Natural killer cell (primary cell): ENCODE measurements at places on chromosomes 11 and 22. TPM values are rescaled to one million over a fixed set of nuclear protein-coding genes. Genes with fewer than 3 reads are reported as not detected.
A peak's percentile ranks its signal among the peaks of the same experiment; 100 is the strongest.

Gene SERHL2
- 0.23 TPM for total RNA-seq

Gene H19
- not detected for total RNA-seq

Gene SH3BP1
- total RNA-seq, result 189 TPM

Gene UBQLNL
- total RNA-seq, result not detected

Gene CDCA5
- 6.8 TPM for total RNA-seq

Gene LRP4
- not detected for total RNA-seq

DNA sequence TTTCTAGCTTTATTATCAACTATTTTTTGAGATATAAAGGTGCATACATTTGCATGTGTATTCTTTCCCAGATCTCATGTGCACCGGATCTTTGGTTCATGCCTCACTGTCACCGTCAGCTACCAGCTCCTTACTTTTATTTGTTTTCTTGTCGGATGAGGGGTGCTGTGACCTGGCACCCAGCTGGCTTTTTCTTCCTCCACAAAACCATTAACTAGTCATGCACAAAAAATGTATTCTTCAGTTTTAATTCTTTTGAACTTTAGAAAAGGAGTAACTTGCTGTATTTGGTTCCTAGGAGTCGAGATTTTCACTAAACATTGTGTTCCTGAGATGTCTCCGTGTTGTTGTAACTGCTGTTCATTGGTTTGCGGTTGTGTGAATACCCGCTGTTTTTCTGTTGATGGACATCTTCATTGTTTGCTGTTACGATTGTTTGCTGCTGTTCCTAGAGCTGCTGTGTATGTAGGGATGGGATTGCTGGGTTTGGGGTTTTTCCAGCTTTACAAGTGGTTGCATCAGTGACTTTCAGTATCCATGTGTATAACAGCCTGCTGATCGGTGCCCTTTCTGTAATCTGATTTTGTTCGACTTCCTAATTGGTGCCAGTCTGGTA is 39.4 kb downstream of the MOV10L1 start:
- no peak overlapping the region for H3K4me3 ChIP-seq
- no peaks in the 10 kb centered on the region for H3K36me3 ChIP-seq
- no peaks in the 10 kb centered on the region for H3K27me3 ChIP-seq
- H3K27ac ChIP-seq, result no peak overlapping the region
- no peak for DNase-seq
- no peaks in the 10 kb centered on the region for H3K4me1 ChIP-seq

DNA sequence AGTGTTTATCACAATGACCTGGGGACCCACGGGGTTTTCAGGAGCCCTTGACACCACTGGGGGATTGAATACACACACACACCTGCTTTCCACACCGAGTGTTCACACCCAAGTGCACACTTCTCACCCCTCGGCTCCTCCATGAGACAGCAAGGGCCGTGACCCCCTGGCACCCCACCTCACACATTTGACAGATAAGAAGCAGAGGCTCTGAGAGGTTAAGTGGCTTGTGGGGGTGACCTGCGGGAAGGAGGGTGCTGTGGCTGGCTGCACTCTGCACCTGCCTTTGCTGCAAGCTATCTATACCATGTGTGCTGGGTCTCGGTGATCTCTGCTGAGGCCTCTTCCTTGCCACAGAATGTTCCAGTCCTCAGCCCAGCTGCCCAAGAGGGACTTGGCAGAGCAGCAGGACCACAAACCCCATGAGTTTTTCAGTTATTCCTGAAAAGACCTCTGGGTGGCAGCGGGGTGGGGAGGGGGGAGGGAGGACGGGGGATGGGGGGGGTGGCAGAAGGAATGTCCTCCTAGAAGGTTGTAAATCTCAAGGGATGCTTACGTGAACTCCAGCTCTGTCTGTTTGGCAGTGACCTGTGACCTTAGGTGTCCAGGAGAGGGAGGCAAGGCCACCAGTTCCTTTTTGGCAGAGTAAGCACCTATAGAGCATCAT is 47.9 kb upstream of the RFPL3 start:
- H3K27ac ChIP-seq, result no peak overlapping the region
- no peak for DNase-seq
- no peak overlapping the region for H3K4me3 ChIP-seq
- no peaks in the 10 kb centered on the region for H3K4me1 ChIP-seq
- H3K27me3 ChIP-seq, result no peaks in the 10 kb centered on the region
- no peaks in the 10 kb centered on the region for H3K36me3 ChIP-seq

DNA sequence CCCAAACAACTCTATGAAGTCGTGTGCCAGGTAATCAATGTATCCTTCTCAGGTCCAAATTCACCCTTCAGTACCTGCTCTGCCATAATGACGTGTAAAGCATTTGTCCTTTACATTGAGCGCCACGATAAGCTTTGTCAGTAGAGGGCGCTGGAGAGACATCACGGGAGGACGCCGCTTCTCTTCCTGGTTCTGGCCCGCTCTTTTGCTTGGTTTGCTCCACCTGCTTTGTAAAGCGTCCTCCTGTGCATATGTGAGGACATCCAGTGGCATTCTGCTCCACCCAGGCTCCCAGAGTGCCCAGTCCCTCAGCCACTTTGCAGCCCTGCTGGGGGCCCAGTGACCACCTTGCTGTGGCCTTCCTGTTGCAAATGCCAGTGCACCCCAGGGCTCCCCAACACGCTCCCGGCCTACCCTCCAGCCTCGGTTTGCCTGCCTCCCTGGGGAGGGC is 61.1 kb downstream of the WT1 start:
- H3K36me3 ChIP-seq, result no peaks in the 10 kb centered on the region
- no peaks in the 10 kb centered on the region for H3K4me1 ChIP-seq
- no peaks in the 10 kb centered on the region for H3K27me3 ChIP-seq
- DNase-seq, result no peak
- no peak overlapping the region for H3K4me3 ChIP-seq
- no peak overlapping the region for H3K27ac ChIP-seq

GRCh38 chr22:43642319-43643206 is 169.5 kb downstream of the EFCAB6 start:
- no peak overlapping the region for H3K4me3 ChIP-seq
- no peak overlapping the region for H3K27ac ChIP-seq
- no peaks in the 10 kb centered on the region for H3K4me1 ChIP-seq
- no peaks in the 10 kb centered on the region for H3K36me3 ChIP-seq
- DNase-seq, result no peak
- H3K27me3 ChIP-seq, result no peaks in the 10 kb centered on the region

DNA sequence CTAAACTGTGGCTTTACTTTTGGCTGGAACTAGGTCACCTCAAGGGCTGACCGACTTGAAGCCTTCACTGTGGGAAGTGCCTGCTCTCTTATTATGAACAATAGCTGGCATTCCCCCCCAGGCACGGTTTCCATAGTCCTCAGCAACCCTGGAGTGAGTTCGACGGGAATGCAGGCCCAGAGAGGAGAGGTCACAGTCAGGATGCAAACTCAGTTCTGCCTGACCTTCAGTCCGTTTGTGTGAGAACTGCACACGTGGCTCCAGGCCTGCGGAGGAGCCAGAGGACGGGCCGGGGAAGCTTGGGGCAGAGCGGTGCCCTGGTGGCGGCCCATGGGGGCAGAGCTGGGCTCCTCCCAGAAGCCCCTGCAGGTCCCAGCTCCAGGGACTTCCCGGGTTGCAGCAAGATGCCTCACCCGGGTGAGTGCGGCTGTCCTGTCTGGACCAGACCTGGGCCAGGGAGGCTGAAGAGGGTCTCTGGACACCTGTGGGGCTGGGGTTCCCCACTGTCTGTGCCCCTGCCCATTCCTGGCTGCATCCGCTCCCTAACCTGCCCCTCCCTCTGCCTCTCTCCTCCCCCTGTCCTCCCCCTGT is 17.2 kb downstream of the SLC25A18 start:
- H3K27ac ChIP-seq, result no peak overlapping the region
- H3K36me3 ChIP-seq, result no peaks in the 10 kb centered on the region
- DNase-seq, result no peak
- no peaks in the 10 kb centered on the region for H3K4me1 ChIP-seq

- peak overlapping the region; percentile 74 for H3K27ac ChIP-seq
- peaks cover 81% of the 10 kb centered on the region for H3K4me1 ChIP-seq
- no peaks in the 10 kb centered on the region for H3K36me3 ChIP-seq
These were observed 5.7 kb downstream of the TMEM184B start for GRCh38 chr22:38267086-38267485.

DNA sequence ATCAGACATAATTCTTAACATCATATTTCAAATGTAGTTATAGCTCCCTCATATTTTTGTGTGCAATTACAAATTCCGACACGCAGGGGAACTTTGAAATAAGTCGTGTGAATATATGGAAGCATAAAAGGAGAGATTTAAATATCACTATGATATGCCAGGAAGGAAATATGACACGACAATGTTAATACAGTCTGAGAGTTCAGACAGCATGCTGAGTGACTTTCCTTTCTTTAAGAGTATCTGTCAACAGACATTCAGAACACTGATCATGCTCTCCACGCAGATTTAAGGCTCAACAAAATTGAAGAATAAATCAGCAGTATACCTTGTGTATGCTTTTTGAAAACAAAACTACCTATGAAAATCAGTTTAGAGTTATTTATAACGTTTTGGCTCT is 232.6 kb upstream of the CARD18 start:
- DNase-seq, result no peak
- no peaks in the 10 kb centered on the region for H3K36me3 ChIP-seq
- no peak overlapping the region for H3K27ac ChIP-seq
- no peaks in the 10 kb centered on the region for H3K4me1 ChIP-seq
- no peak overlapping the region for H3K4me3 ChIP-seq
- no peaks in the 10 kb centered on the region for H3K27me3 ChIP-seq

DNA sequence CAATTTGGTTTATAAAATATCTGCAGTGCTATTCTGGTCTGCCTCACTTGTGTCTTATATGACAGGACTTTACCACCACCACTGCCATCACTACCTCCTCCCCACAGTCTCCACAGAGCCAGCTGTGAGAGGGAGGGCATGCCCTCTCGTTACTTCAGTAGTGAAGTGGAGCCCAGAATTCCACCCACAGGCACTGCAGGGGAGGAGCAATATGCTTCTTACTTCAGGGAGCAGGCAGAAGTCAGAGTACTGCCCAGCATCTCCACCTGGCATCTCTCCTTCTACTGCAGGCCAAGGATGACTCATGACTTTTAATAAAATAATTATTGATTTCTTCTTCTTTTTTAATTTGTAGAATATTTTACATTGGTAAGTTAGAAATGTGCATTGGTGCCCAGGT is 255.5 kb downstream of the DYNC2H1 start:
- H3K4me3 ChIP-seq, result no peak overlapping the region
- no peak for DNase-seq
- no peak overlapping the region for H3K27ac ChIP-seq
- no peaks in the 10 kb centered on the region for H3K36me3 ChIP-seq
- H3K4me1 ChIP-seq, result no peaks in the 10 kb centered on the region

DNA sequence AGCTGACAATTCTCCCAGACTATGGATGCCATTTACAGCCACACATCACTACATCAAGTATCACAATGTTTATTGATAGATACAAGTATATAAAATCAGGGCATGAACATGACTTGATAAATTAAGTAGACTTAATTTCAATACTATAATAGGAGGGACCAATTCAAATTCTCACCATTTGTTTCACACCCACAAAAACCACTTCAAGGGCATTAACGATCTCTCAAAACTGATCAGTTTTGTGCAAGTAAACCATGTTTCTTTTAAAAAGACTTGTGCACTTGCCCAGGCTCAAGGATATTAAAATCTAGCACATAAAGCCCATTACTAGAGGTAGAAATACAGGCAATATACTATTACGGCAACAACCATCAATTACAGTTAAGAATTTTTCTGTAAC is 11.7 kb downstream of the EIF4G2 start:
- peaks cover 14% of the 10 kb centered on the region for H3K4me1 ChIP-seq
- H3K27me3 ChIP-seq, result peaks cover 2% of the 10 kb centered on the region
- peaks cover 60% of the 10 kb centered on the region for H3K36me3 ChIP-seq
- DNase-seq, result peak; percentile 56
- no peak overlapping the region for H3K27ac ChIP-seq
- no peak overlapping the region for H3K4me3 ChIP-seq

- no peak overlapping the region for H3K4me3 ChIP-seq
- H3K27ac ChIP-seq, result no peak overlapping the region
- no peaks in the 10 kb centered on the region for H3K36me3 ChIP-seq
- no peak for DNase-seq
These were observed 16.2 kb upstream of the SESN3 start for GRCh38 chr11:95247127-95247684.

DNA sequence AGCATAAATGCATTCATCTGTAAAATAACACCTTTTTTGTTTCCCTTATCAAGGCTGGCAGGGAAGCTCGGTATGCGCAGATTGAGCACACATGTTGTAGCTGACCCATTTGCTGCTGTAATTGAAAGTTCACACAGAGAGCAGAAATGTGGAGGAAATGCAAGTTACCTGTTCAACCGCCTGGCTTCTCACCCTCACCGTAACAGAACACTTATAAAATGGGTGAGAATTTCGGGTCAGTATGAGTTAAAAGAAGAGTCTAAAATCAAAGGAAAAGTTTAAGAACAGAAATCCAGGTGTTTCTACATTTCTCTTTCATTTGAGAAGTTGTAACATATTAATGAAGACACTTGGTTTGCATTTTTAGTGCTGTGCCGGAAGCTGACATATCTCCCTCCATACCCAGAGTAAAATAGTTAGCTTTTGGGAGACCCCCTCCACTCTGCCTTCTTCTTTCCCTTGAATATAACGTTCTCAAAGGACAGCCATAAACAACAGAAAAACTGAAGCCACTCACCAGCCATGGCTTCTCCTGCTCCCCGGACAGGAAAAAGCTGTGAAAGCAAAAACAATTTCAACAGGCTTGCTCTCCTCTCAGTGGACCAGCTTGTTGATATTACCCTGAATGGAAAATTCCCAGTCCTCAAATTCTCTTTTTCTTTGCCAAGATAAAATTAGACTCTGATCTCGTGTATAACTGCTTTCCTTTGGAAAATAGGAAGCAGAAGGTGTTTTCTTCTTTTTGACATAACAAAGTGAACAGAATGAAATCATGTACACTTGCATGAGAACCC is at the start of gene CASP12:
TSS of gene CASP12 (minus strand) at position 570 of the 794 bp plus-strand sequence.
- H3K27ac ChIP-seq, result peak within 1 kb of the TSS; percentile 29
- H3K4me3 ChIP-seq, result no peak within 1 kb of the TSS
- H3K36me3 ChIP-seq, result no peaks in the 10 kb centered on the region
- H3K27me3 ChIP-seq, result no peaks in the 10 kb centered on the region
- H3K4me1 ChIP-seq, result peaks cover 12% of the 10 kb centered on the region

- no peaks in the 10 kb centered on the region for H3K4me1 ChIP-seq
- no peaks in the 10 kb centered on the region for H3K36me3 ChIP-seq
- H3K27me3 ChIP-seq, result no peaks in the 10 kb centered on the region
- no peak overlapping the region for H3K27ac ChIP-seq
- DNase-seq, result no peak
- no peak overlapping the region for H3K4me3 ChIP-seq
These were observed 15.4 kb upstream of the OR4D5 start for GRCh38 chr11:123924027-123924426.

DNA sequence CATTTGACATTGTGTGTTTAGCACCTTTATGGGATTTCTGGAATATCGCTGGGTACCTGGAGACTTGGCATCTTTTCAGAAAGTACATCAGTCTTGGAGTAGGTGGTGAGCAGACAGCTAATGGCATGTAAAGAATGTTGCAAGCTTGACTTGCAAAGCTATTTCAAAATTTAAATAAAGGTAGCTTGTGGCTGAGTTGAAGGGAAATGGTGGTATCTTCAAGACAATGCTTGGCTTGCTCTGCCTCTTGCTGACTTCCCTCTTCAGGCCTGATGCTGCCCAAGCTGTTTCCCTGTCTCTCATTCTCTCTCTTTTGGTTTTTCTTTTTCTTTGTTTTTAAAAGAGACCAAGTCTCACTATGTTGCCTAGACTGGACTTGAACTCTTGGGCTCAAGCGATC is 13.2 kb downstream of the ZNRF3 start:
- no peak overlapping the region for H3K4me3 ChIP-seq
- no peaks in the 10 kb centered on the region for H3K36me3 ChIP-seq
- peaks cover 7% of the 10 kb centered on the region for H3K4me1 ChIP-seq
- no peaks in the 10 kb centered on the region for H3K27me3 ChIP-seq
